ENCODE measurements at places on chromosomes 1 and 21.

DNA sequence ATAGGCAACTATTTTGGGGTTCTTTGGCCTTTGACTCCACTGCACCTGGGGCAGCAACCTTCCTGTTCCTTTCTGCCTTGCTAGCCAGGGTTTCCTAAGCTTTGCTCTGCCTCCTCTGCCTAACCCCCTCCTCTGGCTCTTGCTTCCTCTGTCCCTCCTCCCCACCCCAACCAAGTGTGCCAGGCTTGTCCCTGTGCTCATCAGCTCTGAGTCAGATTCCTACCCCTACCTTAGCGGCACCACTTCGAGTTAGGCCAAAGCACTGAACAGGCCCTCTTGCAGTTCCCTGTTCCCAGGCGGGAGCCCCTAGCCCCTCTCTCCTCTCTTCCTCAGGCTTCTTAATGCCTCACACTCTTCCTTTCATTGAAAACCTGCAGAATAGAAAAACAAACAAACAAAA, 74.8 kb upstream of the HAO2 start:
- DNase-seq: no peak

- DNase-seq: no peak
Measured at GRCh38 chr1:220307607-220308006, 35.4 kb upstream of the RAB3GAP2 start.

GRCh38 chr1:48572646-48573258, 100.7 kb upstream of the SPATA6 start:
- DNase-seq: peak; percentile 23

DNA sequence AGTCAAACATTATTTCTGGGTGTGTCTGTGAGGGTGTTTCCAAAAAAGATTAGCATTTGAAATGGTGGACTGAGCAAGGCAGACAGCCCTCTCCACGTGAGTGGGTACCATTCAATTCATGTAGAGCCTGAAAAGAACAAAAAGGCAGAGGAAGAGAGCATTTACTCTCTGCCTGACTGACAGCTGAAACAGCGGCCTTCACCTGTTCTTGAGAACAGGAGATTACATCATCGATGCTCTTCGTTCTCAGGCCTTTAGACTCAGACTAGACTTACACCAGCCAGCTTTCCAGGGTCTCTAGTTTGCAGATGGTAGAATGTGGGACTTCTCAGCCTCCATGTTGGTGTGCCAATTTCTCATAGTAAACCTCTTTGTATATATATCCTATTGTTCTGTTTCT, 302.3 kb downstream of the BACH1 start:
- peak; percentile 37 for DNase-seq

DNA sequence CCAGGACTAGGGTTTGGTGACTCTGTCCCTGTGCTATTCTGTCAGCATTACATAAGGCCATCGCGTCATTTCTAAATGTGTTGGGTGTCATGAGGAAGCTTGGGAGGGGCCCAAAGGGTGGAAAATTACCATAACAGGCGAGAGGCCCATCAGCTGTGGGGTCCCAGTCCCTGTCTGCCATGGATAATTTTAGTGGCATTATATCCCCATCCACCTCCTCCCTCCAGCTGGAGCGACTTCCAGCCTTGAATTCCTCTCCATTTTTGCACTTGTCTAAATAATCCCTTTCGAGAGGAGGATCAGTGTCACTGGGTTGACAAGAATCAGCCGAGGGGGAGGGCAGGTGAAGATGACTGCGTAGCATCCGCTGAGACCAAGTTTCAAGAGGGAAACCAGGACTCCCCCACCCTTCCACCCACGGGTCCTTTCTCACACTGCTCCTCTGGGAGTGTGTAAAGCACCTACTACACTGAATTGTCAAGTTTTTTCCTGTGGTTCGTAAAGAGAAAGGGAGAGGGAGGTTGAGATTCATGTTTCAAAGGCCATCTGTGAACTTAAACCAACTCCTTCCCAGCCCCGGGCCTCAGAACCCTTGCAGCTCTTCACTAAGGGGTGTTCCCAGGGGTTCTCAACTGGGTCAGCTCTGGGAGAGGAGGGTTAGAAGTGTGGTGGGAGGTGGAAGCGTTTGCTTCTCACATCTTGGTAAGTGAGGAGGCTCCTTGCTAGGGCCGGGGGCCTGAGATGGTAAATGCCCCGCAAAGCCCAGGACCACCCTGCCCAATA, 29.2 kb downstream of the VASH2 start:
- no peak for DNase-seq

GRCh38 chr1:32782086-32782485, 35.1 kb downstream of the YARS1 start:
- DNase-seq: no peak

DNA sequence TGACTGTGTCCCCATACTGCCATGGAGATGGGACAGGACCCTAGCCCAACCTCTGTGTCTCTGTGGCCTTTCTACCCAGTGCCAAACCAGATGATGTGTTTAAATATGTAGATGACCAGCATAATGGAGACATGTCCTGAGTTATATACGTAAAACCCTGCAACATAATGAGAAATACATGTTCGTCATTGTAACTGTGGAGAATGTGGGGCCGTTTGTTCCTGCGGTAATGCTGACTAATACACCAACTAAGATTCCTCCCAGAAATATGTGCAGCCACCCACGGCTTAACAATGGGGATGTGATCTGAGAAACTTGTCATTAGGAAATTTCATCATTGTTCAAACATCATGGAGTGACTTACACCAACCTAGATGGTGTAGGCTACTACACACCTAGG, 71.7 kb upstream of the SIM2 start:
- DNase-seq: no peak

GRCh38 chr1:184945029-184945428, 29.3 kb downstream of the NIBAN1 start:
- DNase-seq: no peak

Data from NCI-H1436 treated with DMSO at 0.1 percent for 48 hours (cell line).